Left ventricle myocardium superior (tissue), 1 donor: ENCODE measurements at places on chromosomes 7 and 10. TPM values are rescaled to one million over a fixed set of nuclear protein-coding genes. Genes with fewer than 3 reads are reported as not detected.

DNA sequence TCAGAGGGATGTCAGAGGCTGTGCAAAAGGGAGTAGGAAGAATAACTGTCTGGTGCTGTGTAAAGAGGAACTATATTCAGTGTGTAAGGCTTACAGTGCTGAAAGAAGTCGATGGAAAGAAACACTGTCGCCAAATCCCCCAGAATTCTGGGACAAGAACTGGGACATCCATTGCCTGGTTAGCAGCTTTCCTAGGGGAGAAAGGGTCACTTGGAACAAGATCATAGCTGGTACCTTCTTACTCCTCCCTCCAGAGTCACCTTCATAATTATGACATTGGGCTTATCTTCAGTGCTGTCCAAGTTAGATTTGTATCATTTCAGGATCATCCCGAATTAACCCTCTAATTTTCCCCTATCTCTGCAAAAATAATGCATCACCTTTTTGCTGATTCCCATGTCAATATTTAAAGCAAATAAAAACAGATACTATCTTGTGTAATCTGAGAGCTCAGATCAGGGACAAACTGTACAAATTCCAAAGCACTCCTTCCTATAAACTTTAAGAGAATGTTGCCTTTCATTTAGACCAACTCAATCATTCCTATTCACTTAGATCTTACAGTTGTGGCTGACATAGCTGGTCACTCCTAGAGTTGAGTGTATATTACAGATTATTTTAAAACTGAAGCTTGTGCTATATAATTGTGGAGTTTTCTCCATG is 96.5 kb downstream of the DNAH11 start:
- DNase-seq = no peak

DNA sequence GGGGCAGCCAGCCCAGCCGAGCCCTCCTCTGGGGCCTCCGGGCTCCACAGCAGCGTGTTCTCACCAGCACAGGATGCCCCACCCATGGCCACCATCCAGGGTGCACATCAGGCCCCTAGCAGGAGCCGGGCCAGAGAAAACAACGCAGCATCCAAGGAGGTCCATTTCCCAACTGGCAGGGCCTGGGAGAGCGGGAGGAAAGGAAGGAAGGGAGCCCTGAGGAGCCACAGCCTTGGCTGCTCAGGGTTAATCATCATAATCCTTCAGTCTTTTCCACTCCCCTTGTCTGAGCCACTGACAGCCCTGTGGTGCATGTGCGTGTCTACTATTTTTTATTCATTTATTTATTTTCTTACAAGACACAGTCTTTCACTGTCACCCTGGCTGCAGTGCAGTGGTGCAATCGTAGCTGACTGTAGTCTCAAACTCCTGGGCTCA is 3.6 kb downstream of the PLAC9 start:
- peak; percentile 97 for DNase-seq

- peak; percentile 40 for DNase-seq
Measured at GRCh38 chr10:94076325-94076841, 82.7 kb downstream of the PLCE1 start.

STAG3 gene
- 0.74 TPM for total RNA-seq
